NCI-H748 treated with DMSO at 0.1 percent for 48 hours (cell line): ENCODE measurements at places on chromosomes 7 and 10.

GRCh38 chr7:114413761-114414155 is 857 bp upstream of the FOXP2 start:
- peak; percentile 53 for DNase-seq

DNA sequence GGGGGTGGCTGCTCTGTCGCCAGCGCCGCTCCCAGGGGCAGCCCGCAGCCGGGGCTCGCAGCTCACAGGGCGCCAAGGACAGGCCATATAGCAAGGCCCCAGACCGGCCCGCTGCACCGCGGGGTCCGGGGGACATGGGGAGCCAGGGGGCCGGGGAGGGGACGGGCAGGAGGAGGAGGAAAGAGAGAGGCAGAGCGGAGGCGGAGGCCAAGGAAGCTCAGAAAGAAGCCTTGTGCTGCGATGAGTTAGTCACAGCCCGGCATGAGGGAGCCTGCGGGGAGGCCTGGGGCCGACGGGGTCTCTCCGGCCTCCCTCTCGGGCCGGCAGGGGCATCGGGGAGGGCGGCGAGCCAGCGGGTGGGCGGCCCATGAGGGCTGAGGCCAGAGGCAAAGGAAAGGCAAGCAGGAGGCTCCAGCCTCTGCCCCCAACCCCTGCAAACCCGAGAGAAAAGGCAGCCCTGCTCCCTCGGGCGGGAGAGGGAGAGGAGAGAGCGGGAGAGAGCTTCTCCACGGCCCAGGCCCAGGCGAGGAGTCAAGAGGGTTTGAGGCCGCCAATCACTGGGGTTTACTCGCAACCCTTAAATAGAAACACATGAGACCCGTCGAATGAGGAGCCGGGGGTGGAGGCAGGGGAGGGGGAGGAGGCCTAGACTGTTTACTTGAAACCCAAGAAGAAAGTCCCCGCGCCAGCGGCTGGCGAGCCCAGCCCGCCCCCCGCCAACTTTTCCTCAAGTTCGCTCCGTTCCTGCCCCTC is 167.9 kb downstream of the NEURL1 start:
- no peak for DNase-seq

- no peak for DNase-seq
These were observed 11.5 kb downstream of the NPFFR1 start for GRCh38 chr10:70271996-70272924.

DNA sequence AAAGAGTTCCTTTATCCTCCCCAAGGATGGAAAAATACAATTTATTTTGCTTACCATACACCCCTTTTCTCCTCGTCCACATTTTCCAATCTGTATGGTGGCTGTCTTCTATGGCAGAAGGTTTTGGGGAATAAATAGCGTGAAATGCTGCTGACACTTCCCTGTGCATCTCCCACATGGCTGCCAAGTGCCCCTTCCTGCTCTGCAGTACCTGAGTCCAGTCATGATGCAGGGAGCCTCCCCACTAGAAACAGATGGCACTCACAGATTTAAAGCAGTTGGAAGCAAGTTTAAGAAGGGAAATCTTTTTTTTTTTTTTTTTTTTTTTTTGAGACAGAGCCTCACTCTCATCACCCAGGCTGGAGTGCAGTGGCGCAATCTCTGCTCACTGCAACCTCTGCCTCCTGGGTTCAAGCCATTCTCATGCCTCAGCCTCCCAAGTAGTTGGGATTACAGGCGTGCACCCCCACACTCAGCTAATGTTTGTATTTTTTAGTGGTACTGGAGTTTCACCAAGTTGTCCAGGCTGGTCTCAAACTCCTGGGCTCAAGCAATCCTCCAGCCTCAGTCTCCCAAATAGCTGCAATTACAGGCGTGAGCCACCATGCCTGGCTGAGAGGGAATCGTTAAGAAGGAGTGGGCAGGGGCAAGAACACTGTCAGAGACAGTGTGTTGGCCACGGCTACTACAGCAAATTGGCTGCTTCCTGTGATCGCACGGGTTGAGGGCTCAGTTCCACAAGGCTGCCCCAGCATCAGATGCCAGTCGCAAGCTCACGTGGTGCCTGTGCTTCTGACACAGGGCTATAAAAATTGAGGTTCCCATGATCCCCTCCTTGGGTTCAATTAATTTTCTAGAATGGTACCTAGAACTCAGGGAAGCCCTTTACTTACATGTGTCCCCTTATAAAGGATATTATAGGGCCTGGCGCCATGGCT is 5.3 kb upstream of the PILRA start:
- DNase-seq = no peak

DNA sequence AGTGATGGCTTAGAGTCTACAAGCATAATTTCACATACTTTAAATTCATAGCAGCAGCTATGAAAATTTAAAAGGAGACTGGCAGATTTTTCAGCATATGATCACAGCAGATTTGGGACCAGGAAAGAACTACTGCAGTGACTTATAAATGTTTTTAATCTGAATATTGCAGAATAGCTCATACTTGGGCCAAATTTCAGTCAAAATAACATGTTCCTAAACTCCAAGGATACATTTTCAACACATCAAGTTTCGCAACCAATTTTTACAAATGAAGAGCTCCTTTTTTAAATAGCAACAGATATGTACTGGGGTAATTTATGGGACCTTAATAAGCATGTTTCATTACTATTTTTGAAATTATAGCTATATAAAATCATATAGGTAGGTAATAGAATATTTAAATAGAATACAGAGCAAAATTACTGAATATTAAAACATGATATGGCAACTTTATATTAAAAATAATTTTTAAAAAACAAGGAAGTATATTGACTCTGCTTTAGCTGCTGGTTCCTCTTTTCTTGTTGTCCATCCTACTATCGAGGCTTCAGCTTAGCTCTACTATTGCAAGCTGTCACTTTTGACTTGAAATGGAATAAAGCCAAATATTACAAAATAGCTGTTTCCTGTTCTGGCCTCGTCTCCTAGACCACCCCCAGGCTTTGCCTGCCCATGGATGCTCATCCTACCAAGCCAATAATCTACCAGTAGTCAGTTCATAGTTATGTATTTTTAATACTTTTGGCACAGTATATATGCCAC is 123.1 kb downstream of the NRBF2 start:
- DNase-seq = no peak

DNA sequence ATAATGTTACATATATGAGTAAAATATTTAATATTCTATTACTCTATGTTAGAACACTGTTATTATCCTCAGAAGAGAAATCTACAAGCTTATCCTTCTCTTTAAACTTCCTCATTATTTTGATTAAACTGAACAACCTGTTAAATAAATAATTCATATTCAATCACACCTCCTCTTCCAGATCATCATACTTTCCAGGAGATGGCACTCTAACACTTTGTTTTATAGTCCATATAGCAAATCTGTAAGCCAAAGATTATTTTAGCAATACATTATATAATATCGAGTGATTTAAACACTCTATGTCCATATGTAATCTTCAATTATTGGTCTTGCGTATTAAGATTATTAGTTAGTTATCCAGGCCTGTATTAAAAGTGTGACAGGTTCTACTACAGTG is 694.1 kb downstream of the ANKRD7 start:
- DNase-seq = peak; percentile 55

DNA sequence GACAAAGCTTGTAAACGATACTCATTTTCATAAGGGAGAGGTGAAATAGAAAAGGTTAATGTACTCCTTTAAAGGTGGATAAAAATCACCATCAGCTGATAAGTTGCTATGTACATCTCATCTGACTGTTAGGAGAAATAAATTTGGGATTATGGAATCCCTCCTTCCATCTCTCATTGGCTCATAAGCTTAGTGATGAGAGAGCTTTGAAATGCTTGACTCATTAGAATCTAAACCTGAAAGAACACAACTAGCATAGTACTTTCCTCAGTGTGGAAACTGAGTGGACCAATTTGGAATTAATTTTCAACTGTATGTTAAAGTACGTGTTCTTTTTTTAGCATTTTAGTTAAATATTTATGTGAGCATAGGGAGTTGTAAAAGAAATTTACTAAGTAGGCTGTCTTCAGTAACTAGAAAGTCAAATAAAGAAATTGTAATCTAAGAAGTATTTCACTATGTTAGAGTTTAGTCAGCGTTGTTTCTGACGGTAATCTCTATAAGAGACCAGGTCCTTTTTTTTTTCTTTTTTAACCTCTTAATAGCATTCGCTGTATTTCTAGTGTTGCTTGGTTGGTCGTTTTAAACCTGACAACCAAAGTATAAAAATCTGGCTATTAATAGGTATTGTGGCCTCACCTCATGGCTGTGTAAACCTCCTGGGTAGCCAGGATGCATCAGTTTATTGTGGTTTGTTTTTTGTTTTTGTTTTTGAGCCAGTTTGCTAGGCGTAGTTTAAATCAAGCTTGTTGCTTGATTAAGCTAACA is 34.4 kb downstream of the FHIP2A start:
- DNase-seq = no peak

- no peak for DNase-seq
These were observed 9.6 kb downstream of the NEURL1 start for GRCh38 chr10:103502849-103503660.

DNA sequence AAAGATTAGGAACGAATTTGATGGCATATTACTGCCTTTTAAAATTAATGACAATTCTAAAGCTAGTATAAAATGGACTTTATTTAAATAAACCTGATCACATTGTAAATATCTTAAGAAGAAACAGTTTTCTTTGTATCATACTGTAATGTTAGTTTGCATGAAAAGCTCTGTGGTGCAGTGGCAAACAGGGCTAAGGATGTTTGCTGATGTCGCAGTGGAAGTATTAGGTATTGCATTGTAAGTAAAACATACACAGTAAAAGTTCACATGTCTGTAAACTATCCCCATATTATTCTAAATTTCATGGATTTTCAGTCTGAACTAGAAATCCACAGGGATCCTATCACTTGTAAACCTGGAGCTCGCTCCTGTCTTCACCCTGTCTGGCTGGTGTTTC is 252.6 kb upstream of the ZNF32 start:
- no peak for DNase-seq

DNA sequence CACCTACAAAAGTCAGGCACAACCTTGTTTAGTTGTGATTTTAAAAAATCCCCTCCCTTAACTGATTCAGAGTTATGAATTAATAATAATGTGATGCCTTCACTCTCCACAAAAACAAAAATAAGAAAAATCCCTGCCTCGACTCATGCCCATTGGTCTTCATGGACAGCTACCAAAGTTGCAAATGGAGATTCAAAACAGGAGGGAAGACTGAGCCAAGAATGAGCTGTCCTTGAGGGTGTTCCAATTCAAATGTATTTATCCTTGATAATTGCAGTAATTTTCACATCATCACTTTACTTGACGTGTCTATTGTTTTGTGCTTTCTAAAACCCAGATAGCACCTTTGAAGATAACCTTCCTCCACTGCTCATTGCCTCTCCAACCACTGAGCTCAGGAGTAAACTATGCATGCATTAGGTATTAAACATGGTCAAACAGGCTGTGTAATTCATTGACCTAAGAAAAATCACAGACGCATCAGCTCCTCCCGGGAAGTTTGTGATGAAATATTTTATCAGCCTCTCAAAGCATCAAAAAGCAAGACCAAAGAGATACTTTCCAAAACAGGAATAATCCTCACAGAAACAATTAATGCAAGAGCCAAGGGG is 712.7 kb upstream of the IGFBP3 start:
- no peak for DNase-seq

- no peak for DNase-seq
These were observed 274.0 kb upstream of the GALNT17 start for GRCh38 chr7:70857793-70858545.

GRCh38 chr7:100210805-100211204 is 8.9 kb upstream of the PVRIG start:
- no peak for DNase-seq

GRCh38 chr7:64183126-64183742 is 23.8 kb upstream of the ZNF735 start:
- DNase-seq = no peak

- DNase-seq = no peak
These were observed 68.1 kb downstream of the CCDC6 start for GRCh38 chr10:59838085-59838789.

- DNase-seq = no peak
These were observed 497.4 kb downstream of the PLXDC2 start for GRCh38 chr10:20313665-20314064.

DNA sequence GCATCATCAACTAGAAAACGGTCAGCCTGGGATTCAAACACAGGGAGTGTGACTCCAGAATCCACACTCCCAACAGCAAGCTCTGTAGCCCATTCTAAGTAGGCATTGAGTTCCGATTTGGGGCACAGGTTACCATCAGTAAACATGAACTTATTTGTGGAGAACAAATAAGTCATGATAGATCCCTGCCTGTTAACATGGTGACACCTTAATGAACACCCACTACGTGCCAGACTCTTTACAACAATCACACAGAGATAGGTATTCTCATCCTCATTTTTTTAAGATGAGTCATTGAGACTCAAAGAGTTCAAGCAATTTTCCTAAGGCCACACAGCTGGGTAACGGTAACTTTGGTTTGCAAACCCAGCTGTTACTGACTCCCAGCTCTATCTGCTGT is 91.5 kb downstream of the LYZL2 start:
- no peak for DNase-seq

DNA sequence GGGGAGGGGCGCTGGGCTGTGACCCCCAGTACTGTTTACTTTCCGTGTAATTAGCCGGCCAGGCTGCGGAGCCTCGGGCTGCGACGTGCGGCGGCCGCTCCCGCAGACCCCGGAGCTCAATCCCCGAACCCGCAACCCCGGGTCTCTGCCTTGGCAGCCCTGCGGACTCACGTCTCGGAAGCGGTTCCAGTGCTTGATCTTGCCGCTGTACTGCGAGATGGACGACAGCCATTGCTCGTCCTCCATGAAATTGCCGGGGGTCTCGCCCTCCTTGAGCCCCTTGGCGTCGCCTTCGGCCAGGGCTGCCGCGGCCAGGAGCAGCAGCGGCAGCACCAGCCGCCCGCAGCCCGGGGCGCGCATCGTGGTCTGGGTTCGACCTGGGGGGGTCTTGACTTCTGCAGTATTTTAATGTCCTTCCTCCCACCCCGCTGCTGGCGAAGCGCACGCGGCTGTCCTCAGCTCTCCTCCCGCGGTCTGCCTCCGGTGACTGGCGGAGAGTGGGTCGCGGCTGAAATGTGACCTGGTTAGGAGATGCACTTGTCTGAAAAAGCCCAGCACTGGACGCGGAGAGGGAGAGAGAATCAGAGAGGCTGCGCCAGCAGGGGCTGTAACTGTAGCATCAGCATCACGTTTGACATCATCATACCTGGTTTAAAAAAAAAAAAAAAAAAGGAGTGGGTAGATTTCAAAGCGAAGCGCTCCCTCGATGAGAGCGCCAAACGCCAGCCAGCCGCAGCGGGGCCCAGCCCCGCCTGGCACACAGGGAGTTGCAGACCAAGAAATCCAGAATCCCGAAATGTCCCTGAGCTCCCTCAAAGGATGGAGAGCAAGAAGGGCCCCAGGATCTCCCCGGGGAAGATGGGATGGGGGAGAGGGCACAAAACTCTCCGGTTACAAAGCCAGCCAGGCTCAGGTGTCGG is at the start of gene SPOCK2:
SPOCK2 (minus strand) TSS at position 583 of the 920 bp plus-strand sequence; CDS start at position 360, 223 bp downstream.
- DNase-seq = peak; percentile 16

DNA sequence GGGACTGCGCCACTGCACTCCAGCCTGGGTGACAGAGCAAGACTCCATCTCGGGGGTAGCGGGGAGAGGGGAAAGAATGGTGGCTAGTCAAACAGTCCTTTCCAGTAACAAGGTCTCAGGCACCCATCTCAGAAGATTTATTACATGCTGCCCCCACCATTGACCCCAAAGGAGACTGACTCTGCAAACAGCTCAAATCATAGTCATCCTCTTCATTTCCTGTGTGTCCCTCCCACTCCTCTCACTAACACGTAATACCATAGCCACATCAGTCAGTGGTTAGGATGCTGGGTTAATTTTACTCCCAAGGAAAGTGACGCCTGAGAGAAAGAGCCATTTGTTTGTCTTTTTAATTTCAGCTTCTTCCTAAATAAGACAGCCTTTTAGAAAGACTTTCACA is 56.6 kb upstream of the BET1 start:
- DNase-seq = no peak

- no peak for DNase-seq
These were observed 40.1 kb upstream of the ZNRF2 start for GRCh38 chr7:30244340-30244739.
